ENCODE measurements at places on chromosomes 4 and X.

- DNase-seq, result peak; percentile 95
Measured at GRCh38 chr4:52822972-52823701, 39.0 kb upstream of the RASL11B start.

DNA sequence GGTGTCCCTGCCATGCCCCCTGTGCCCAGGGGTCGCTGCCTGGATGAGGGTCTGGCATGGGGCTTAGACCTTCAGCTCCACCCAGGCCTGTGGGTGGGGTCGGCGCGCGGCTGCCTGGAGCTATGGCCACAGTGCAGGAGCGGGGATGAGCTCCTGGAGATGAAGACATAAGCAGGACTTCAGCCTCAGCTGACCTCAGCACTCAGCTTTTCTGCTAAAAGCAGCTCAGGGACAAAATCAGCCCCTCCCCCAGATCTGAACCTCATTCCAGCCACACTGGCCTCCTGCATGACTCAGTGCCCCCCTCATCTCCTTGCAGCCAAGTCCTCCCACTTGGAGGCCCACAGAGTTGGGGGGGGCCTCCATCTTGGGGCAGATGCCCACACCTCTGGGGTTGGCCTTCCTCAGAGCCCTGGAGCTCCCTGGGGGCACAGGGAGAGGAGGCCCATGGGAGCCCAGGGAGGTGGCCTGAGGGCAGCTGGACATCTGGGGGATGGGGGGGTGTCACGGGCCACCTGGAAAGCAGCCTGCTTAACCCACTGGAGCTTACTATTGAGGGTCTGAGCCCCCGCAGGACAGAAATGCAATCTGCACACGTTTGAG, 19.4 kb upstream of the CPLX1 start:
- no peak for DNase-seq

DNA sequence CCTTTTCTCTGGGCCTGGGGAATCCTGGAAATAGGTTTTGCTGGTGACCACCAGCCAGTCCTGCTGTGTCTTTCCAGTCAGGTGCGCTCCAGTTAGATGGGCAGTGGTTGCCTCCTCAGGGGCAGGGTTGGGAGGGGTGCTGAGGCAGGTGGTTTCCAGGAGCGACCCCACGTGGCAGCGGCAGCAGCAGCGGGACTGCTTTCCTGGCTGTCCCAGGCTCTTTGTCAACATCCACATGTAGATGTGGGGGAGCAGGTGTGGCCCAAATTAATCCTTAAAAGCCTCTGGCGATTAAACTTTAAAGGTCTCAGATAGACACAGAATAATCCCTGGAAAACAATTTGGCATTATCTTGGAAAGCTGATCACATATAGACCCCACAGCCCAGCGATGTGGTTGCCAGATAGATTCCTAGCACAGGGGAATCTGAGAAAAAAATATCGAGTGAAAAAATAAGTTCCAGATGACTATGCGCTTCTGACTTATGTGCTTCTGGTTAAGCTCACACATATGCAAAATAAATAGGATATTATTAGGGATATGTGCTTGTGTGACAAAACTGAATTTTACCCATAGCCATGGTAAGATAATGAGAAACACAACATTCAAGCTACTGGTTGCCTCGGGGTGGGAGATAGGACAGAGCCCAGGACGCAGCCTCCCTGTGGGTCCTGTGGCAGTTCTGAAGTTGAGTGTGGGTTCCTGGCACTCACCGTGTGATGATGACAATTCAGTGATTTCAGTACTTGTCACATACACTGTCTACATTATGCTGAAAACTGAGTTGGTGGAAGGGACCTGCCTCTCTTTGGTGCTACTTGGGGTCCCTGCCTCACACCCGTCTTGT, 336.4 kb downstream of the ARHGAP10 start:
- no peak for DNase-seq

DNA sequence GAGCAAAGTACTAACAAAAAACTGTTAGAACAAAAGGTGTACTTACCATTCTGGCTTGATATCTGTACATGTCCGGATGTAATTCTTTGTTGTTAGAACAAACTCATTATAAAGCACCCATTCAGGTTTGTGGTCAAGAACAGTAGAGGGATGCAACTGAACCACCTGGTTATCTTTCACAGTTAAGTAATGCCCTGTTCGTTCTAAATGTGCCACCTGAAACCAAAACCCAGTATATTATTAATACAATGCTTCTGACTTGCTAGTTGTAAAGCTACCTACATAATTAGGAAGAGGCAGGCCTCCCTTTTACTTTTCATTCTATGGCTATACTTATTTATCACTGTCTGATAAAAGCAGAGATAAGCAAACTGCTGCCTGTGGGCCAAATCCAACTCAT, 54.8 kb downstream of the DHX15 start:
- DNase-seq, result no peak

- DNase-seq, result no peak
Measured at GRCh38 chr4:3501126-3501824, 30.9 kb downstream of the LRPAP1 start.

- no peak for DNase-seq
Measured at GRCh38 chr4:80096175-80096850, 23.3 kb upstream of the ANTXR2 start.

GRCh38 chrX:111039606-111040005, 56.4 kb upstream of the PAK3 start:
- no peak for DNase-seq

DNA sequence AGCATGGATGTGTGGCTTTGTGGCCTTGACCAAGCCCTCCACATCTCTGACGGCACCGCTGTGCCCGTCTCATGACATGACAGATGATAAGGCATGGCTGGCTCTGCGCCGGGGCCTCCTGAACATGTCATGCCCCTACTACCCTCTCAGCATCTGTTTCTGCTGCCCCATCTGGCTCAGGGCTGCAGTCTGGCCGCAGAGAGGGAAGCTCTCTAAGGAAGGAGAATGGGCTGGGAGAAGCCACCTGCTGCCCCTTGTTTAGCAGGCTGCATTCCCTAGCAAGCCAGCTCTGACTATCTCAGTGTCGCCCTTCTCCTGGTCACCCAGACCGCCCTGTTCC, 7.2 kb downstream of the ZNF185 start:
- DNase-seq, result no peak

DNA sequence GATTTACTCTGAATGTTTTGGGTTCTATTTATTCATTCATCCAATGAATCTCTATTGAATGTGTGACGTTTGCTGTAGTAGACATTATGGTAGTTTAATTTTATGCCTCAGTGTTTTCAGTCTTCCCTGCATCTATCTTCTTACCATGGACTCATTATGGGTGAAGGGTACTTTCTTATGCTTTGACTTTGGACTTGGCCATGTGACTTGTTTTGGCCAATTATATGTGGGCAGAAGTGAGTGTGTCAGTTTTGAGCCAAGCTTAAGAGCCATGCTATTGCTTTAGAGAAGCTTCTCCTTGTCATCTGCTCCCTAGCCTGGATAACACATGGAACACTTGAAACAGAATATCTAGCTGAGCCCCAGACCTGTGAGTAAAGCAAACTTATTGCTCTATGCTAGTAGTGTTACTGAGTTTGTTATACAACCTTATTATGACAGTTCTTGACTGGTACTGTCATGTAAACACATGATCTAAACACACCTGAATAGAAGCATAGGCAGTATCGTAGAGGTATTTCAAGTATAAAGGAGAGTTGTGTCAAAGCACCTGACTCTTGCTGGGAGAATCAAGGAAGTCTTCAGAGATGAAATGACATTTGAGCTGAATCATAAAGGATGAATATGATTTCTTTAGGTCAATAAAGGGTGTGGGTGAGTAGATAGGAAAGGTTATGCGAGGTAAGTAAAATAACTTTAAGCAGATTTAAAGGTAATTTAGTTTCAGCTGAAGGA, 128.4 kb downstream of the NAA11 start:
- DNase-seq, result no peak

GRCh38 chr4:187849556-187850225, 145.9 kb upstream of the ZFP42 start:
- no peak for DNase-seq

- DNase-seq, result no peak
Measured at GRCh38 chr4:137609718-137610430, 77.6 kb upstream of the PCDH18 start.

- DNase-seq, result no peak
Measured at GRCh38 chr4:114121221-114121620, 141.8 kb upstream of the ARSJ start.

DNA sequence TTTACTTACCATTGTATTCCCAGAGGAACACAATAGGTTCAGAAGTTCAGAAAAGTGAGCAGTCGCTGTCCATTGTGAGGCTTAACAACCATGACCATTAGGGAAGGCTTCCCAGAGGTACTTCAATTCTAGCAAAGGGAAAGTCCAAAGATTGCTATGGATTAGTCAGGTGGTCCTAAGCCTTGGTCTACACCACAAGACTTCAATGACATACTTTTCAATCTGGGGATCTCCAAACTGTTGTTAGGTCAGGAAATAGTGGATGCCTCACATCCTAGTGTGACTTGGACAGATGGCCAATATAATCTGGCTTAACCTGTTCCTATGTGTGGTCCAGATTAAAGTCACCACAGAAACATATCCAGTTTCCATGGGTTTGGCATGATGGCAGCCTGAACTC, 118.0 kb downstream of the SPCS3 start:
- DNase-seq, result no peak

DNA sequence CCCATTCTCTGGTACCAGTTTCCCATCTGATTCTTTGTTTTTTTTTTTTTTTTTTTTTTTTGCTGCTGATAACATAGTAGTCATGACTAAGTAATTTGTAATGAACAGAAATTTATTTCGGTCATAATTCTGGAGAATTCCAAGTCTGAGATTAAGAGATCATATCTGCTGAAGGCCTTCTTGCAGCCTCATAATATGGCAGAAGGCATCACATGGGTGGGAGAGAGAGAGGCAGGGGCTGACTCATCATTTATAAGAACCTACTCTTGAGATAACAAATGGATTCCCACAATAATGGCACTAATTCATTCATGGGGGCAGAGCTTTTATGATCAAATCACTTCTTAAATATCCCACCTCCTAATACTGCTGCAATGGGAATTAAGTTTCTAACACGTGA, 1034.3 kb downstream of the STIM2 start:
- DNase-seq, result no peak

- no peak for DNase-seq
Measured at GRCh38 chr4:121154103-121154515, 10.0 kb downstream of the TNIP3 start.

Data from retinal pigment epithelial cell (primary cell).